ENCODE measurements at places on chromosomes 1 and 21. TPM values are rescaled to one million over a fixed set of nuclear protein-coding genes. Genes with fewer than 3 reads are reported as not detected.

CCDC17 gene
- 1.4 TPM for total RNA-seq

PRKAA2 gene
- not detected for total RNA-seq

HPCA gene
- not detected for total RNA-seq

HSD3B1 gene
- total RNA-seq = not detected

TIE1 gene
- 0.33 TPM for total RNA-seq

TNFRSF1B gene
- 169 TPM for total RNA-seq

TRIM58 gene
- total RNA-seq = 0.16 TPM

FTCD gene
- total RNA-seq = not detected

- no peak for DNase-seq
Observed at GRCh38 chr1:17597651-17598050, 58.2 kb downstream of the ARHGEF10L start.

DNA sequence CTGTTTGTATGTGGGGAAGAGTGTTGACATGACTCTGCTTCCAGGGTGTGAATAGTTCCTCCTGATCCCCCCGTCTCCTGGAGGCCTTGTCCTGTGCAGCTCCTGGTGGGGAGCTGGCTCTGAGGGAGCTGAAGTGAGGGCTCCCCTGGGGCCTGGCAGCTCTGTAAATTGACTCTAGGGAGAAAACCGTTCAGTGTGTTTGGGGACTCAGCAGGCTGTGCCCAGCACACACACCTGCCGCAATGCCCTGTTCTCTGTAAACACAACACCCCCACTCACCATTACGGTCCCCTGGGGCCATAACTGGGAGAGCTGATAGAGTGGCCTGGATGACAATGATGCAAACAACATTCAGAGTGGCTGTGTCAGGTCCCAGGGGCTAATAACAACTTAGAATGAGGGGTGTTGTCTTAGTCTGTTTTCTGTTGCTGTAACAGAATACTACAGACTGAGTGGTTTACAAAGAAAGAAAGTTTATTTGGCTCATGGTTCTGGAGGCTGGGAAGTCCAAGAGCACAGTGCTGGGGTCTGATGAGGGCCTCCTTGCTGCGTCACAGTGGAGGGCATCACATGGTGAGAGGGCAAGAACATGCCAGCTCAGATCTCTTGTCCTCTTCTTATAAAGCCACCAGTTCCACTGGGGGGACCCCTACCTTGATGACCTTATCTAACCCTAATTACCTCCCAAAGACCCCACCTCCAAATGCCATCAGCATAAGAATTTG, 15.3 kb downstream of the ADORA1 start:
- DNase-seq = no peak

DNA sequence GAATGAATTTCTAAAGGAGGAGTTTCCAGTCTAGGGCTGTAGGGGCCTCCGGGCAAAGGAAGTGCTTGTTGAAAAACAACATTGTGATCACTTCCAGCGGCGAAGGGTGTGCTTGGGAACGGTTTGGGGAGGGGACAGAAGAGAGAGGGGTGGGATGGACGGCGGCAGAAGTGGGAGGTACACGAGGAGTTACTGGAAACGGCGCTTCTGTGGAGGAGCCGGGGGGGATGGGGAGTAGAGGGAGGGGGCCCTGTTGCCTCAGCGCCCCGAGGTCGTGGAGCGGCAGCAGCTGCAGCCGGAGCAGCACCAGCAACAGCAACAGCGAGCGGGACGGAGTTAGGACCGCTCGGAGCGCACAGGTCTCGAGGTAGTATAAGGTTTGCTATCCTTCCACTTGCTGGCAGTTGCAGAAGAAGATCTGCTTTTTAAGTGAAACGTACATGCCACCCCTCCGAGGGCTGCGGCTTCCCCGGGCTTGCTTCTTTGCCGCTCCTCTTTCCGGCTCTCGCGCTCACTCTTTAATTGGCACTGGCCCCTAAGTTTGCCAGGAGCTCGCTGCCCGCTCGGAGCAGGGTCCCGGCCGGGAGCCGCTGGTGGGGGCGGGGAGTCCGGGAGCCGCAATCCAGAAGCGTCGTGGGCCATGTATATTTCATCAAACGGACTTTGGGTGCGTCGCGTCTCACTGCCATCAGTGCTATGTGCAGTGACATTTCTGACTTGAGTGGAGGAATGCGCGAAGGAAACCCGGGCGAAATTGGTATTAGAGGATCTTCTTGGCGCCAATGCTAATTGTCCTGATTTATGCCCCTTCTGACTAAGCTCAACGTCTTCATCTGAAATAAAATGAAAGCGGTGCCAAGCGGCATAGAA, 771 bp upstream of the NTNG1 start:
- peak; percentile 46 for DNase-seq

DNA sequence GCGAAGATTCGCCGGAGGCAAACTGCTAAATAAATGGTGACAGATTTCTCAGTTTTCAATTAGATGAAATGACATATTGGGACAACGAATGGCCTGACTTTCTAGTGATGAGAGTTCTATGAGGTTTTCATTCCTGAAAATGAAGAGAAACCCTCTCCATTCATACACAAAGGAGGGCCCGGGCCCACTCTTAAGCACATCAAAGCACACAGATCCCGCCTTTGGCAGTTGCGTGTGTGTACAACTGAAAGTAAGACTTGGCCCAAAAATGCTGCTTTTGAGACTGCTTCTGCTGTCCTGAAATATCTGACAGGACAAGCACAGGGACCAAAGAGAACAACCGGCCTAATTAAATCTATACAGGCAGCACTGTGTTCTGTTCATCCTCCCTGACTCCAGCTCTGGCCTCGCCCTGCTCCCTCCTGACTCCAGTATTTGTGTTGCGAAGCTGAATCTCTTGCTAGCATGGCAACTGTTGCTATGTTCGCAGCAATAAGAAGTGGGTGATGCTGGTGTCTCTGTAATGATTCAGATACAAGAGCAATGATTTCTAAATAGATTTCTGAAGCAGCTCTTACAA, 7.4 kb downstream of the LRRC53 start:
- no peak for DNase-seq

GRCh38 chr21:45313015-45313414, 25.3 kb upstream of the POFUT2 start:
- no peak for DNase-seq

DNA sequence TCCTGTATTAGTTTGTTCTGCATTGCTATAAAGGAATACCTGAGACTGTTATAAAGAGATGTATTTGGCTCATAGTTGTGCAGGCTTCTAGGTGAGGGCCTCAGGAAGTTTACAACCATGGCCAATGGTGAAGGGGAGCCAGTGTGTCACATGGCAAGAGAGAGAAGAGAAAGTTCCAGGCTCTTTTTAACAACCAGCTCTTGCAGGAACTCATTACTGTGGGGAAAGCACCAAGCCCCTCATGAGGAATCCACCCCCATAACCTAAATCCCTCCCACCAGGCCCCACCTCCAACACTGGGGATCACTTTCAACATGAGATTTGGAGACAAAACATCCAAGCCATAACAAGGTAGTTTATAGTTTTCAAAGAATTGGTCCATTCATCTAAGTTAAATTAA, 5.0 kb upstream of the MEAF6 start:
- no peak for DNase-seq

DNA sequence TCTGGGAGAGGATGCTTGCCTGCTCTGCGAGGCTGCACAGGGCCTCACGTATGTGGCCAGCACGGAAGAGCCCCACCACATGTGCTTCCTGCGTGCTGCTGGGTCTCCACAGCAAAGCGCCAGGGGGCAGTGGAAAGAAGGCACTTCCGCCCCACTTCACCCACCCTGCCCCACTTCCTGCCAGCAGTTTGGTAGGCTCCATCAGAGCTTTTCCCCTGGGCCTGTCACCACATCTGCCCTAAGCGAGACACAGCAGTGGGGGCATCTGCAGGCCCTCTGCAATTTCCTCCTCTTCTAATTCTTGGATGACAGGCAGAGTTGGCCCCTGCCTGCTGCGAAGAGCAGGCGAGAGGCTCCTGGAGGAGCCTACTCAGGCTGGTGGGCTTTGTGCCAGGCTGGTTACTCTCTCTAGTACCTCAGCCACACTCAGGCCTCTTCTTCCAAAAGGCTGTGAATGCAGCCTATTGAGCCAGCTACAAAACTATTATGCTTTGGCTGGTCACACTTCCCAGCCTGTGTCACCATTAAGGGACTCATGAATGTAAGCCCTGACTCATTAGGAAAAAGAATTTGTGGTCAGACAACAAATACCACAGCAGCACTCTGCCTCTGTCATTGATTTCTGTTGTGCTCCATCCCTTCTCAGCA, 25.0 kb downstream of the CD244 start:
- DNase-seq = peak; percentile 89

DNA sequence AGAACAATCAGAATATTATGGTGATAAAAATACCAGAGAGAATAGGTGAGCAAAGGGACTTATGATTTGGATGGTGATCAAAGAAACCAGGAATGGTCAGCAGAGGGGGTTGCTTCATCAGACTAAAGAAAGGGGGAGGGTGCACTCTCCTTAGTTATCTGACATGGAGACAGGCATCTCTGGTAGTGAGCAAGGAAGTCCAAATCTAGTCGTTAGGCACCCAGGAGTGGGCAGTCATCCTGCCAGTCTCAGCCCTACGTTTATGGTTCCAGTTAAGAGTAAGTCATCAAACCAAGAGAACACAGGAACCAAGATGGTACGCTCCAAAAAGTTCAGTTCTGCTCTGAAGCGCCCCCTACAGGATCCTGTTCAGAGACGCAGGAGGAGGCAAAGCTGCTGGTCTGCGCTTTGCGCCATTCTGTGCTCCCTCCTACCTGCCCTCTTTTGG, 28.6 kb downstream of the EBNA1BP2 start:
- no peak for DNase-seq

DNA sequence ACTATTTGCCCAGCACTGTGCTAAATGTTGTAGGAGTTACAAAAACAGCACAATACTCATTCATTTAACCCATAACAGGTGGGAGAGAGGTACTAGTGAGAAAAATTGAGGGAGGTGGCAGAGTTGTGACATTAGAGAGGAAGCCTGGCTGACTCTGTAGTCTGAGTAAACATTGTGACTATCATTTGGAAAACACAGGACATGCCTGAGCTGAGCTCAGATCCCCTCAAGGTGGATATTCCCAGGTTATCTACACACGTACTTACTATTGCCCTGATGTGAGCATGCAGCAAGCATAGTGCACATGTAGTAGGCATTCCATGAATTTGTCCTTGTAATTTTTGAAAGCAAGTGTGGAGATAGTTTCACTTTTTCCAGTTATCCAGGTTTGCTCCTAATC, 10.9 kb downstream of the CAMK1G start:
- DNase-seq = no peak

DNA sequence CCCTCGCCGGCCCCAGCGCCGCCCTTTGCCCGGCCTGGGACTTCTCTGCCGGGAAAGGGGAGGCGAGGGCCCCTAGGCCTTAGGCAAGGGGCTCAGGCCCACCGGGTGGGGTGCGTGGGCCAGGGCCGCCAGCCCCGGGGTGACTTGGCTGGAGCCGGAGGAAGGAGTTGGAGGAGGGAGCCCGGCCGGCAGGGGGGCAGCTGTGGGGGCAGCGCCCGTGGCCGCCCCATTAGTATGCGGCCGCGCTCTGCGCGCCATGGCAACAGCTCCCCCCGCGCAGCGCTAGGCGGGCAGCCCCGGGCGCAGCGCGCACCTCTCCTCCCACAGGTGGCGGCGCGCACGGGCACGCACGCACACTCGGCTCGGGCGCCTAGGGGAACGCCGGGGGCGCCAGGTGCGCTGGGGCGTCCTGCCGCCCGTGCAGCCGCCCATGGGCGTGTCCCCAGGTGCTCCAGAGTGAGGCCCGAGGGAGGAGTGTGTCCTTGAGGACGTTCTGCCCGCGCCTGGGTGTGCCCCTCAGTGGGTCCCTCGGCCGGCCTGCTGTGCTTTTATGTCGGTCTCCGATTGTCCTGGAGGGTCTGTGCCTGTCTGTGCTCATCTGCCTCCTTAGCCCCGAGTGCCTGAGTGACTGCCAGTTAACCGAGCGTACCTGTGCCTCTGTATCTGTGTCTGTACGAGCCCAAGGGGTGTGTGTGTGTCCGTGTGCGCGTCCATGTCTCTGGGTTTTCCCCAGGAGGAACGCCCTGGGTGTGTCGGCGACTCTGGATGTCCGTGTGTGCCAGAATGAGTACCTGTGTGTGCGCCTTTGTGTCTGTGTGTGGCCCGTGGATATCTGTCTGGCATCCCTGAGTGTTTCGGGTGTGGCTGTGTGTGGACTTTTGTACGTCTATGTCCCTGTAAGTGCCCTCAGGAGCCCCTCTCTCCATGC, 38.2 kb upstream of the WASF2 start:
- peak; percentile 76 for DNase-seq

DNA sequence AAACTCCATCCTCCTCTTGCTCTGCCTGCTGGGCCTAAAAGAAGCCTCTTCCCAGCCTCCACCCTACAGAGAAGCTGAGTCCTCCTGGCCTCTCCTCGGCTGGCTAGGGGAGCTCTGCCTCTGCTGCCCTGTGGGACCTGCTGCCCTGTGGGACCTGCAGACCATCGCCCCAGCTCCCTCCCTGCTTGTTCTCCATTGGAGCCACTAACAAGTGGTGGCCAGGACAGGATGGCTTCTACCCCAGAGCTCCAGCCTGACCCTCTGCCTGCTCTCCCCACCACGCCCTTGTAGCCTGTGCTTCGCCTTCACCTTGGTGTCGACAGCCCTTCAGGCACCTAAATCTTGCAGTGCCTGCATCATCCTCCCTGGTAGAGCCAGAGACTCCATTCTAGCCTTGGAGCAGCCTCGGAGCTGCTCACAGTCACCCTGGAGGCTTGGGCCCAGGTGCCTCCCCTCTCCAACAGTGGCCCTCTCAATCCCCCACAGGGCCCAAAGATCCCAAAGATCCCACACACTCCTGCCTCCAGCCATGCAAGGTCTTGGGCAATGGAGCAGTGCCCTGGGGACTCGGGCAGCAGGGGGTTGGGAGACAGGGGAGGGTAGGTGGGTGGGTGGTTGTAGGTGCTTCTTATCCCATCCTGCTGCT, 3.0 kb downstream of the EPS8L3 start:
- DNase-seq = no peak

- no peak for DNase-seq
Observed at GRCh38 chr21:15159382-15160020, 94.7 kb upstream of the NRIP1 start.

DNA sequence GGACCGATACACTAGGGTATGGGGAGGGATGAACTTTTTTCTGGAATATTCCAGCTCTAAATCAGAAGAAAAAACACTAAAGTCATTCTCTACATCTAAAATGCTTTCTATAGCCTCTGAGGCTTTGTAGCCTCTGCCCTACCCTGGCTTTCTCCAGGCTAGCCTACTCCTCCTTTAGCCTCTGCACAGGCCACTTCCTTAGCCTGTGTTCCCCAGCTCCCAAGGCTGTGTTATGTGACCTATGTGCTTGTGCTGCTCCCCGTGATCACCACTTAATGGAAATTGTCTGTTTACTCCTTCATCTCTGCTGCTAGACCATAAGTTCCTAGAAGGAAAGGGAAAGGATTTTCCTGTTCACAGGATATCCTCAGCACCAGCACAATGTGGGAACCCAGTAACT, 92.8 kb downstream of the SEC16B start:
- no peak for DNase-seq

GRCh38 chr1:179876300-179876715, 1.3 kb downstream of the TOR1AIP2 start:
- no peak for DNase-seq

GRCh38 chr21:23732776-23733175, 1874.5 kb downstream of the MRPL39 start:
- no peak for DNase-seq
